ENCODE measurements at places on chromosomes 12 and 14. TPM values are rescaled to one million over a fixed set of nuclear protein-coding genes. Genes with fewer than 3 reads are reported as not detected.

The GALNT16 gene
- total RNA-seq = 6.8 TPM

GRCh38 chr14:75917322-75917945 lies 64.4 kb downstream of the TGFB3 start:
- peak; percentile 82 for DNase-seq

DNA sequence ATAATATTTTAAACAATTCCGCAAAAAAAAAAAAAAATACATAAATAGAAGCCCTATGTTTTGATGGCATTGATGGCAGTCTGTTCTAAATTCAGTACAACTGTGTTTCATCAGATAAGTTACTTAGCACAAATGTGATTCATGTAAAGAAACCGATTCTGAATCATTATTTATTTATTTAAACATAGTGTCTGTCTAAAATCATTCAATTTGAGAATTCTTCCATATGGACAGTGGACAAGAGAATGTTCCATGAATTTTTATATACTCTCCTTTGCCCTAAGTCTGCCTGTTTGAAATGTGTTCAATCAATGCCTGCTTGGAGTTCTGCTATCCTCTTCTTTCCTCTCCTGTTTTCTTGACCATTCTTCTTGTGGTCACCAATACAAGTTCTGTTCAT lies 126.5 kb downstream of the PDE3A start:
- no peak for DNase-seq

The CPNE6 gene
- total RNA-seq = not detected

DNA sequence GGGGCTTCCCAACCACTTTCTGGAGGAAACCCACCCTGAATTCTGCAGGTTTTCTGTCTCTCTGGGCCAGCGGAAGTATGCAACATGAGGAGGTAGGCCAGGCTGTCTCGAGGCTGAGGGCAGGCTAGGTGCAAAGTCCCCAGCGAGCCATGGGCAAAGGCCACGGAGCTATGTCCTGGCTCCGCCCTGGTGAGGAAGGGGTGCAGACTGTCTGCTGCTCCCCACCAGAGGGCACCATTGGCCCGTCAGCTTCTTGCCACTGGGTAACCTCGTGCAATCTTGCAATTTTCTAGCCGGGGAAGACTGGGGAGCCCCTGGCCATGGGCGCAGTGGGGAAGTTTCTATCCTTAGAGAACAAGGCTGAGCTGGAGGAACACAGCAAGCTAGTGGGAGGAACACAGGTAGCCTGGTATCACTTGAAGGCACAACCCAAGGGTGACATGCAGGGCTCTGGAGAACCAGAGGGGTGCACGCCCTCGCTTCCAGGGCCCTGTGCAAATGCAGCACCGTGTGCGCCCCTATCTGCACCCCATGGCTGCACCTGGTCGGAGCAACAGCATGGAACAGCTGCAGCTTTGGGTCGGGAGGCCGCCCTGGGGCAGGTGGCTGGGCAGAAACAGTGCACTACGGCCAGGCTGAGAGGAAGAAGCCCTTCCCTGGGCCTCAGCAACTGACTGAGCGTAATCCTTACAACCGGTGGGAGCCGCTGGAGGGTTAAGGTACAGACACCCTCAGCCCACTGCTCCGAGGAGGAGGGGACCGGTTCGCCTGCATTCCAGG lies 27.6 kb upstream of the RPLP0 start:
- peak; percentile 99 for DNase-seq

GRCh38 chr14:100693877-100694578 lies 32.7 kb upstream of the DLK1 start:
- no peak for DNase-seq

DNA sequence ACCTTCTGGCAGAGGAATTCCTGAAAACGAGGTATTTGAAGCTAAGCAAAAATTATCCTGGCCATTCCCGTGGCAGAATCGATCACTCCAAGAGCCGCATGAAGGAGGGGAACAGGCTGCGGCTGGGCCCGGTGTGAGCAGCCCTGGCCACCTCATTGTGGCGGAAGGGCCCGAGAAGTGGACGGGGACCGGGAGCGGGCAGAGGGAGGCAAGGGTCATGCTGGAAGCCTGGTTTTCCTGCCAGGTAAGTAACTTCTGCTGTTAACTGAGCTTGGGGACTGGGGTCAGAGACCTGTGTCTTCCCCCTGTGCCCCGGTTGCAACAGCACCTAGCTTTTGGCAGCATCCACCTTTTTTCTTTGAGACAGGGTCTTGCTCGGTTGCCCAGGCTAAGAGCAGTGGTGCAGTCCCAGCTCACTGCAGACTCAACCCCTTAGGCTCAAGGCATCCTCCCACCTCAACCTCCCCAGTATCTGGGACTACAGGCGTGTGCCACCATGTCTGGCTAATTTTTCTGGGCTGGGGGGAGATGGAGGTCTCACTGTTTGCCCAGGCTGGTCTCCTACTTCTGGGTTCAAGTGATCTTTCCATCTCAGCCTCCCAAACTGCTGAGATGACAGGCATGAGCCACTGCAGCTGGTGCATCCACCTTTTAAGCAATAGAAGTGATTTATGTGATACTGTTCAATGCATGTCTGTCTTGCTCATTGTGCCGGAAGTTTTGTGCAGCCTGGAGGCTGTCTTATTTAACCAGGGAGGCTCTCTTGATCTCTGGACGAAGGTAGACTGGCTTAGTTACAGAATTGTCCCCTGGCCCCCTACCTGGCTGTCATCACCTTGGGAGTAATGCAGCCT lies 174.0 kb upstream of the MYL2 start:
- DNase-seq = no peak

- DNase-seq = no peak
Measured at GRCh38 chr12:42135259-42135814, 9.3 kb downstream of the GXYLT1 start.

DNA sequence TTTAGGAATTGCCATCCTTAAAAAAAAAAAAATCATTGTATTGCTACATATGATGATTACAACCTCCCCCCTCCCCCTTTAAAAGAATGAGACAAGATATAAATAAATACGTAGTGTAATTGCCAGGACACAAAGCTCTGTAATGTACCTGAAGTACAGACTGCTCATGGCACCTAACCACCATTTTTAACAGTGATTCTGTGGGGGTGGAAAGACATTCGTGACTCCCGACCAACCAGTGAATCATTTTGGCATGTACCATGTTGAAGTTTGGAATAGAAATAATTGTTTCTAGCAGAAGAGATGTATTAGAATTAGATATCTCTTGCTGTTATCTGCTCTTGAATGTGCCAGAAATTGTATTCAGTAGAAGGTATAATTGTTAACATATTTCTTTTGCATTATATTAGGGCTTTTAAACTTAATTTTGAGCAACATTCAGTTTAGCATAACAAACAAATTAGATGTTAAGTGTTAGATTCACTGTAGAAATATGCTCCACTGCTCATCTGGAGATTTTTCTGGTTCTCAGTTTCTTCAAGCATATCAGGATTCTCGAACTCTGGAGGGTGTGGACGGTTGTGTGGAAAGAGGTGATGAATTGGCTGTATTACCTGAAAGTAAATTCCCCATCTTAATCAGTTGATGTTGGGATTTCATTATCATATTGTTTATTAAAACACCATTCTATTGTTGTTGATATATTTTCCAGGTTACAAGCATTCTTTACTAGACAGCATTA lies 31.1 kb downstream of the FRS2 start:
- DNase-seq = no peak

- DNase-seq = no peak
Measured at GRCh38 chr12:115383668-115384067, 699.7 kb upstream of the TBX3 start.

- no peak for DNase-seq
Measured at GRCh38 chr14:104036212-104036611, 49.3 kb upstream of the ASPG start.

GRCh38 chr14:105374389-105374788 lies 23.9 kb upstream of the TEX22 start:
- no peak for DNase-seq

- no peak for DNase-seq
Measured at GRCh38 chr14:51462182-51462581, 189.5 kb upstream of the FRMD6 start.

DNA sequence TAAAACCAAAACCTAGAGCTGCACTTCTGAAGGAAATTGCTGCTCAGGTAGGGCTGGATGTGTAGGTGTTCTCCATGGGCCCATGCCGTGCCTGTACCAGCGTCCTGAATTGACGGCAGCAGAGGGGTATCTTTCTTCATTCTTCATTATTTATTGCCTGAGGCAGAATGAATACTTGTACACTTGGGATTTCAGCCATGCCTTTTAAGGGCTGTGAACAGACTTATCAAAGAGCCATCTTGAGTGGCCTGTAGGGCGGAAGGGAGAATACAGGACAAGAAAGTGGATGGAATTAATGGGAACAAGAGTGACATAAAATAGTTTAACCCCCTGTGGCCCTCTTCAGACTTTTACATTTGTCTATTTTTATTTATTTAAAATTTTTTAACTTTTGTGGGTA lies 61.4 kb downstream of the RASSF3 start:
- no peak for DNase-seq

The POLR3B gene
- total RNA-seq = 9.0 TPM

DNA sequence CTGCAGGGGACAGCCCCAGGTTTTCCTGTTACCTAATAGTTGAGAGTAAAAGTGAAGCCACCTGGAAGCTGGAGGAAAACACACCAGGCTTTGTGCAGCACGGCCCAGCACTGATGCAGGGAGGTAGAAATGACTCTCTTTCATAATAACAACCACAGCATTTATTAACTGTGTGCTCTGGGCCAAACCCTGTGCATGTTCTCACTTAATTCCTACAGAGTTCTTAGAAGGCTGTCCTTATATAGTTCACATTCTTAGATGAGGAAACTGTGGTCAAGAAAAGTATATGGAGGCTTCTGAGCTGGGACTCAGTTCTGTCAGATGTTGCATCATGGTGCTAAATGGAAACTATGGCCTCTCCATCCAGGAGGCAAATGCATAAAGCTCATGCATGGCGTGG lies 100.0 kb downstream of the PAPOLA start:
- no peak for DNase-seq

The PTPRO gene
- total RNA-seq = not detected

- DNase-seq = no peak
Measured at GRCh38 chr12:113088971-113089756, 32.6 kb downstream of the DTX1 start.

GRCh38 chr12:23684121-23684520 lies 265.3 kb downstream of the SOX5 start:
- DNase-seq = no peak

DNA sequence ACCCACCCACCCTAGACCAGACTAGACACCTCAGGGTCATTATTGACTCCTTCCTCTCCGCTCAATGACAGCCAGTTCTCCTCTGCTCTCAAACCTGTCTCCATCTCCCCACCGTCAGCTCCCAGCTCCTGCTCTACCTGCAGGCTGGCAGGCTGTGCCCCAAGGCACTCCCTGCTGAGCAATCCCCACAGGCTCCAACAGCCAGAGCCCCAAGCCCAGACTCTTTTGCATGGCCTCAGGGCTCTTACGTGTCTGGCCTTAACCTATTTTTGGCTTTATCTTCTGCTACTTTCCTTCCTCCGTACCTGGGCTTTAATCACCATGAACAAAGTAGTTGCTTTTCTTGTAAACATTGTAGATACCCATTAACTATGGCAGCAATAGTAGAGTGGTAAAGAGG lies 162.9 kb upstream of the PRMT8 start:
- no peak for DNase-seq

The UNC79 gene
- total RNA-seq = 6.2 TPM

The COX8C gene
- total RNA-seq = not detected

The PRH2 gene
- 1.2 TPM for total RNA-seq

DNA sequence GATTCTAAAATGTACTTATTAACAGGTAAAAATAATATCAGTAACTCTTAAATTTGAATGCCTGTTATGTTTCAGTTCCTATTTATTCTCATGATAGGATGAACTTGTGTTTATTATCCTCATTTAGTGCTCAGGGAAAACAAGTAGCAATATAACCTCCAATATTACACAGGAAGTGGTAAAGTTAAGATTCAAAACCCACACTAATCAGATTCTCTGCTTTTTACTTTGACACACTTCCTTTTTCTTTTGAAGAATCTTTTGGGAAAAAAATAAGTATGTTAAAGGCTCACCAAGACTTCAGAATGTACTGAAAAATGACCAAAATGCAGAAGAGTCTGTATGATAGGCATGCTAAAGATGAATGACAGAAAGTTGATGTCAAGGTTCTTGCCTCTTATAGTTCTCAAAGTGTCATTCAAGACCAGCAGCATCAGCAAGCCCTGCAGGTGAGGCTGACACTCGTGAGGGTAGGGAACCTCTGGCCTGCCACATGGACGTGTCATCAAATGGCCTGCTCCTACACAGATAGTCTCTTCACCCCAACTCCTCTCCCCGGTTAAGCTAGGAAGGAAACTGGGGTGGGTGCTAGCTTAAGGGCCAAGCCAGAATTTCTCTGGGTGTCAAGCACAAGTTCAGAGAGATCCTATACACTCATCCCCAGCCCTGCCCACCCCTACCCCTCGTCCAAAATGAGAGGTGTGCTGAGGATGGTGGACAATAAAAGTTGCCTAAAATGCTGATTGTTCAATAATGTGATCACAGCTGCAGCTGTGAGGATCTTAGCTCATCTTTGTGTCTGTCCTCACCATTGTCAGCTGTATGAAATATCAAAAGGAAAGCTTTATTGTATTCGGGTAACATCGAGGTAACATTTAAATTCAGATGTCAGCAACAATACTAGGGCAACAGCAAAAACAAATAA lies 6.3 kb downstream of the TBPL2 start:
- DNase-seq = no peak

GRCh38 chr12:110304061-110304551 lies 23.1 kb downstream of the ATP2A2 start:
- DNase-seq = no peak

GRCh38 chr12:12564911-12565310 lies 2.2 kb upstream of the DUSP16 start:
- no peak for DNase-seq

GRCh38 chr12:80513211-80513610 lies 69.2 kb downstream of the PTPRQ start:
- DNase-seq = peak; percentile 49

DNA sequence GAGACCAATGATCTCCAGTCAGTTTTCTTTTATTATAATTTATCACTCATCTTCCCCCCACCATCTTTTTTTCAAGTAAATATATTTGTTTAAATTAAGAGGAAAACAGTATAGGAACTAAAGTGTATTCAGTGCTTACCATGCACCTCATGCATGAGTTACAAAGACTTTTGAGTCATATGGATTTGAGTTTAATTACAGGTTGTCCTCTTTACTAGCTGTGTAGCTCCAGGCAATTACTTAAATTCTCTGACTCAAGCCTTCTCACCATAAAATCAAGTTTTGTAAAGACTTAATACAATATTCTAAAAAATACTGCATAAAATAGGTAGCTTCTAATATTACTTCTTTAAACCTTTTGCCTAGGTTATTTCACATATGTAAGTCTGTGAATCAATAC lies 251.3 kb downstream of the SLC16A7 start:
- DNase-seq = no peak

- DNase-seq = no peak
Measured at GRCh38 chr14:90487031-90487430, 90.2 kb downstream of the CALM1 start.

- DNase-seq = peak; percentile 69
Measured at GRCh38 chr12:130017591-130018449, 114.0 kb upstream of the TMEM132D start.
